ENCODE measurements at places on chromosomes 1 and 21.

- DNase-seq = no peak
Observed at GRCh38 chr1:164774819-164775654, 216.1 kb downstream of the PBX1 start.

GRCh38 chr1:183933528-183934179 is 103.9 kb downstream of the COLGALT2 start:
- no peak for DNase-seq

DNA sequence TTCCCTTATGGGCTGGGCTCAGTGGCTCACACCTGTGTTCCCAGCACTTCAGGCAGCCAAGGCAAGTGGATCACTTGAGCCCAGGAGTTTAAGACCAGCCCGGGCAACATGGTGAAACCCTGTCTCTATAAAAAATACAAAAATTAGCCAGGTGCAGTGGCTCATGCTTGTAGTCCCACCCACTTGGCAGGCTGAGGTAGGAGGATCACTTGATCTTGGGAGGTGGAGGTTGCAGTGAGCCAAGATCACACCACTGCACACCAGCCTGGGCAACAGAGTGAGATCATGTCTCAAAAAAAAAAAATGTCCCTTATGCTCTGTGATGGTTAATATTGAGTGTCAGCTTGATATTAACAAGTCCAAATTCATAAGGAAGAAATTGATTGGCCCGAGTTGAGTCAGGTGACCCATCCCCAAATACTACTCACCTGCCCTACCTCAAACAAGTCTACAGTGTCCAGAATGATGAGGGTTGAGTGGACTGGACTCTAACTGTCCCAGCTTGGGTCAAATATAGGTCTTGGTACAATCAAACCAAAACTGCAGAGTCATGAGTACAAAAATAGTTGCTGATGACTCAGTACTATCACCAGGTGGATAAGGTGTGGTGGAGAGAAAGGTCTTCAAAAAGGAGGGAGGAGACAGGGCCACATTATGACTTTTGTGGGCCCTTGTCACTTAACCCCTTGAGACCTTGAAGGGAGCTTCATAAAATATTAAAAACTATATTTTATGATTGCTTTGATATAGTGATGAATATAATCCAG is 161.0 kb downstream of the ZNF326 start:
- DNase-seq = no peak

- DNase-seq = no peak
Observed at GRCh38 chr21:44780767-44781459, 20.7 kb downstream of the UBE2G2 start.

GRCh38 chr1:107430540-107431228 is 289.8 kb downstream of the NTNG1 start:
- DNase-seq = peak; percentile 29

DNA sequence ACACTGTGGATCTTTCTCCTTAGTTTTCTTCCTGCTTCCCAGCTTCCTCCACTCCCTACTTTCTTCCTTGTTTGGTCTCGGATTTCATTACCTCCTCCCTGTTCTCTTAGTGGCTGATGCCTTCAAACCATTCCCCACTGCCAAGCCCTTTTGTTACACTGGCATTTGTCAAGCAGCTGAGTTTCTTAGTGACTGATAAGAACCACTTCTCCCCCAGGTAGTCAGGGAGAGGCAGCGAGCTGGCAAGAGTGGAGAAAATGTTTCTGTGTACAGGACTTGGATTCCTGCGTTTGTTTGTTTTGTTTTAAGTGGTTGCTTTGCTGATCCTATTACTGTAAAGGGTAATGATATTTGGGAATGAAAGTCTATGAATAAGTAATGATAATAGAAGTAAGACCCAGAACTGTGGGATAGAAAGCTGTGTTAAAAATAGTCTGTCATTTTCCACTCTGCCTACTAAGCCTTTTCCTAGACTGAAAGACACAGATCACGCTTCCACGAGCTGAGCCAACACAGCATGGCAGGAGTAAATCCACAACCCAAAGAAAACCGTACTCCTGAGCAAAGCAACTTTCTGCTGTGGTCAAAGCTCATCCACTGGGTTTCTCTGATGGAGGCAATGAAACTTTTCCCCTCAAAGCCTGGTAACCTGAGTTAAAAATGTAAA is 10.1 kb upstream of the SERTAD4 start:
- no peak for DNase-seq

- no peak for DNase-seq
Observed at GRCh38 chr1:210568631-210569030, 239.9 kb downstream of the HHAT start.

DNA sequence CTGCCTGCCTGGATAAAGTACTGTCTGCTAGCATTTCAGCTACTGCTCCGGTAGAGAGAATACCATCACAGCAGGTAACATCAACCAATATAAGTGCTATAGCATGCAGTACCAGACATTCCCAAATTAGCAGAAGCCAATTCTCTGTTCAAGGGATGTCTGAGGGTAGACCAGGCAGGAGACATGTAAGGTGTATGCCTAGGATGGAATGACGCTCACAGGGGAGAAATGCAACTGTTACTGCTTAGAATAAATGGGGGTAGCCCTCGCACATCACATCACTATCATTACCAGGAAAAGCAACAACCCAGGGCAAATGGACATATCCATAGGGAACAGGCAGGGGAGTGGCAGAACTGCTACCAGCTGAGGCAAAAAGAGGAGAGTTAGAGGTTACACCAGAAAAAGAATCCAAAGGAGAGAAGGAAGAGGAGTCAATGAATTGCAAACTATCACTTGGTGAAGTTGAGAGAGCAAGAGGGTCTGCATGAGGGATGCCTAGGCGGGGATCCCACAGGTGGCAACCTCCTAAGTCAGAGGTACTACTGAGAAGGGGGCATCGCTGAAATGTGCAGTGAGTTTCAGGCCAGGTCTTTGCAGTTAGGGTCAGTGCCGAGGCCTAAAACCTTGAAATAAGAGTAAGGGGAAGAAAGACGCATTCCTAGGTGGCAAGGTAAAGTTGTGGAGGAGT is 1.1 kb downstream of the UBE2Q1 start:
- DNase-seq = no peak

GRCh38 chr1:115299266-115299665 is 38.8 kb downstream of the NGF start:
- DNase-seq = no peak

DNA sequence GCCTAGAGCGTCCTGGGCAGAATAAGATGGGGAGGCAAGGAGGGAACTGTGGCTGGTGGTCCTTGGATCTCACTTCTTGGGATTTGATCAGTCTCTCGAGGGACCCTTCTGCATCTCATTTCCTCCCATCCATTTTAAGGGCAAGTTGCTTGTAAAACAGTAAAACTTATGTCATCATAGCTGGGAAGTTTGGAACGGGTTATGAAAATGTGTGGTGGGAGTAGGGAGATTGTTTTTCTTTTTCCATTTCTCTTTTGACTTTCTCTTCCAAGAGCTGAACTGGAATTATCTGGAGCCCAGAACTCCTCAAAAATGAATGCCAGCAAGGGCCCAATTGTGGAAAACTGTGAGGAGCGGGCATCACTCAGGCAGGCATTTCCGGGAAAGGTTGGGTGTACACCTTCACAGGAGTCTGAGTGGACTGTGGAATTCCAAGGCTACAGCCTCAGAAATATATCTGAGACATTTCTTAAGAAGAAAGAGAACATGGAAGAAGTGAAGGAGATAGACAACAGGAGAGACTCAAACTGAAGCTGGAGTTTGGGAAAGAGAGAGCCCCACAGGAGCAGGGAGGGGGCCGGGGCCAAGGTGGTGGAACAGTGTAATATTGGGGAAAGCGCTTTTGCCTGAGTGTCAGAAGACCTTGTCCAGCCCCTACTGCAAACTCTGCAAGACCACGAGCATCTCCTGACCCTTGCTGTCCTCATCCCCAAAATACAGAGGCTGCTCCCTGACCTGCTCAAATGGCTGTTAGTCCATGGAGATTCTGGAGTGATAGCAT is 185.1 kb downstream of the FOXD2 start:
- no peak for DNase-seq

DNA sequence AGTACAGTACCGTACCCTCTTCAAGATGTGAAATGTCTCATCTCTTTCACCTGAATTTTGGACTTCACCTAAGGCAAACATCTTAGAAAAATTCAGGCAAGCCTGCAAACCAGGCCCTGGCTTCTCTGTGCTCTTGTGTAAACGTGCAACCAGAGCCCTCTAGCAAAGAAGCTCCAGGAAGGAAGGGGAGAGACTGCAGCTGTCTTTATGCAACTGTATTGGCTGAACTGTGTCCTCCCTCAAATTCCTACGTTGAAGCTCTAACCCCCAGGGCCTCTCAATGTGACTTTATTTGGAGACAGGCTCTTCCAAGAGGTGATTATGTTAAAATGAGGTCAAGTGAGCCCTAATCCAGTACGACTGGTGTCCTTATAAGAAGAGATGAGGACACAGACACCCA is 60.3 kb downstream of the SLC45A1 start:
- no peak for DNase-seq

- DNase-seq = no peak
Observed at GRCh38 chr1:192984080-192984479, 75.1 kb downstream of the UCHL5 start.

DNA sequence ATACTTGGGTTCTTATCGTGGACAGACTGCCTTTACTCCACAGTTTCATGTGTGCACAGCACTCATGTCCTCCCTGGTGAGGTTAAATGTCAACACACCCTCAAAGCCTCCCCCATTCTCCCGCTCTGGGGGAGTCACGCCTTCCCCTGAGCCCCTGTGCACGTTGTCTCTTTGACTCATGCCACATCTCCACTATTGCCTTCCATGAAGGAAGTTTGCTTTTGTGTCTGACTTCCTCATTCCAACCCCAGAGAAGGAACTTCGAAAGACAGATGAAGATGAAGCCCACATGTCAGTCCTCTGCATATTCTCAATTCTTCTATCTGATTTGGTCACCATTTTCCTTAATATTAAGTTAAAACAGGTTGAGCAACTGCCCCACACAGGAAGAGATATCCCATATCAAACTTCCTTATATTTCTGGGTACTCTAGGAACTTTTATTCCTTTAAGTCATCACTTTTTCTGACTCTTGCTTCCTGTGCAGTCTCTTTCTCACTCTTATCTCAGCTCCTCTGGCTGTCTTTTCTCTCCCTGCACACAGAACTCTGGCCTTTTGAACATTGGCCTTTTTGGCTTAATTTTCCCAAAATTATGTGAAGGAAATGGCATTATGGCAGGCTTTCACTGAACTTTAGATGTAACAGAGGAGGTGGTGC is 41.5 kb downstream of the C4BPA start:
- DNase-seq = no peak

DNA sequence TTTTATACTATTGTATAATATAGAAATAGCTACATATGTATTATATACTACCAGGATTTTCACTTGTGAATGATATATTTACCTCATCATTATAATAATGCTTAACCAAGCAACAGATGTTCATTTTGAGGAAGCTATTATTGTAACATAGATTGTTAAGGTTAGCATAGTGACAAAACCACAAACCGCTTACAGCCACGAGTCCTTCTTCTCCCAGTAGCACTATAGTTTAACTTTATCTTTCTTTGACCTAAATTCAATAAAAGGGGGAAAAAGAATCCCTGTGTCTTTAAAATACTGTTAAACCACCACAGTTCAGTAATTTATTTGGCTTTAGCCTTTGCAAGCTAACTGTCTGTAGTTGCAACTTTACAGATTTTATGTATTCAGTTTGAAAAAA is 1039.4 kb upstream of the B3GALT2 start:
- DNase-seq = no peak

DNA sequence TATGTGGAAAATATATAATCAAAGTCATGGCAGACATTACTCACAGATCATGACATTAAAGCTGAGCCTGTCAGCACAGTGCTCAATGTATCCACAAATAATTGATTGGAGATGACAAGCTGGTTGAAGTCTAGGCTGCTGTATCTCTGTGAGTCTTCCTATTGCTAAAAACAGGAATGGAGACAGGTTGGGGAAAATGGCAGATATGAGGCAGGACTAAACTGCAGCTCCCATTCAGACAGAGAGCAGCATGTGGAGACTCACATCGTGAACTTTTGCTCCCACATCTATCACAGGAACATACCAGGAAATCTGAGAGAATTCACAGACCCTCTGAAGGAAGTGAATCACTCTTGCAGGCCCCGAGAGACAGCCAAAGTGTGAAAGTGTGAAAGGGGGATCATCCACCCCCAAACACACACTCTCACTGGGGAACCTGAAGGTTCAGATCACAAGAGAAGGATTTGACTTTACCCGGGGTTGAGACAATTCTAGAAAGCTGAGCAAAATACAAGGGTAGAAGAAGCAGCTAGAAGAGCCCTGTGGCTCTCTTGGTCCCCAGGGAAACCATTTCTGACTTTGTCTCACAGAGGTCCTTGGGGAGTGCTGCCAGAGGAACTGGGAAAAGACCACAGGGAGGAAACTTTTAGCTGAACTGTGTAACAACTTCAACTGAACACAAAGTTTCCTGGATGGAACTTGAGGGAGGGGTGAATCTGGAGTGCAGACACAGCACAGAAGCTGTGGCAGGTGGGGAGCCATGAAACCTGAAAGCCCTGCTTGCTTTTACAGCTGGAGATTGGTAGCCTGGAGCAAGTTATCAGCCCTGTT is 173.4 kb downstream of the S1PR1 start:
- DNase-seq = peak; percentile 66

All from stimulated activated naive B cell treated with anti-CD40 and anti-IgM and Interleukin-4, amounts not matched to agents 10 μg/mL and 1 μg/mL and 100 μg/mL, for 72 hours (primary cell).